ENCODE measurements at places on chromosomes 5 and 9. TPM values are rescaled to one million over a fixed set of nuclear protein-coding genes. Genes with fewer than 3 reads are reported as not detected.

DNA sequence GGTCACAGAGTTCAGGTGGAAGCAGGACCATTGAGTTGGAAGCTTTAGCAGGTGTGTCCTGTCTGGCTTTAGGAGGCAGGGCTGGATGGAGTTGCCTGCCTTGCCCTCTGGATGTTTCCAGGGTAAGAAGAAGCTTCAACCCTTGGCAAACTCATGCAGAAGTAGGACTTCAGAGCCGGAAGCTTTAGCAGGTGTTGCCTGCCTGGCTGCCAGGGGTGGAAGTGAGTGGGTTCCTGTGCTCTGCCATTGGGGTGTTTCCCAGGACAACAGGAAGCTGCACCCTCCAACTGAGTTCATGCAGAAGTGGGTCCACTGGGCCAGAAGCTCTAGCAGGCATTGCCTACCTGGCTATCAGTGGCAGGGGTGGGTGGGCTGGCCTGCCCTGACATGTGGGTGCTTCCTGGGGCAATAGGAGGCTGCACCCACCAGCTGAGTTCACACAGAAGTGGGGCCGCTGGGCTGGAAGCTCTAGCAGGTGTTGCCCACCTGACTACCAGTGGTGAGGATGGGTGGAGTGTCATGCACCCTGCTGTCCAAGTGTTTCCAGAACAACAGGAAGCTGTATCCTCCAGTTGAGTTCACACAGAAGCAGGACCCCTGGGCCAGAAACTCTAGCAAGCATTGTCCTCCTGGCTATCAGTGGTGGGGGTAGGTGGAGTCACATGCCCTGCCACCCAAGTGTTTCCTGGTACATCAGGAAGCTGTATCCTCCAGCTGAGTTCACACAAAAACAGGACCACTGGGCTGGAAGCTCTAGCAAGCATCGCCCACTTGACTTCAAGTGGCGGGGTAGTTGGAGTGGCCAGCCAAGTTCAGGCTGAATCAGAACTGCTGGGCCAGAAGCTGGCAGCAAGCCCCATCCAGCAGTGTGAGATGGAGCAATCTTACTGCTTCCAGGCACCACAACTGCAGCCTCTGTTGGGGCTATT lies 24.6 kb downstream of the LOX start:
- no peak overlapping the region for H3K27ac ChIP-seq
- no peak for DNase-seq
- no peaks in the 10 kb centered on the region for H3K27me3 ChIP-seq

Gene PIP5KL1
- total RNA-seq = 1.8 TPM

- H3K4me1 ChIP-seq = no peaks in the 10 kb centered on the region
- DNase-seq = no peak
- H3K27me3 ChIP-seq = no peaks in the 10 kb centered on the region
- H3K36me3 ChIP-seq = no peaks in the 10 kb centered on the region
Measured at GRCh38 chr5:119022017-119022745, 33.8 kb upstream of the DTWD2 start.

Gene NKD2
- total RNA-seq = not detected

GRCh38 chr5:180069589-180070247 lies 1.8 kb downstream of the RNF130 start:
- no peaks in the 10 kb centered on the region for H3K36me3 ChIP-seq
- H3K4me1 ChIP-seq = peaks cover 22% of the 10 kb centered on the region
- H3K27me3 ChIP-seq = no peaks in the 10 kb centered on the region
- H3K27ac ChIP-seq = no peak overlapping the region
- DNase-seq = no peak
- no peak overlapping the region for H3K4me3 ChIP-seq

DNA sequence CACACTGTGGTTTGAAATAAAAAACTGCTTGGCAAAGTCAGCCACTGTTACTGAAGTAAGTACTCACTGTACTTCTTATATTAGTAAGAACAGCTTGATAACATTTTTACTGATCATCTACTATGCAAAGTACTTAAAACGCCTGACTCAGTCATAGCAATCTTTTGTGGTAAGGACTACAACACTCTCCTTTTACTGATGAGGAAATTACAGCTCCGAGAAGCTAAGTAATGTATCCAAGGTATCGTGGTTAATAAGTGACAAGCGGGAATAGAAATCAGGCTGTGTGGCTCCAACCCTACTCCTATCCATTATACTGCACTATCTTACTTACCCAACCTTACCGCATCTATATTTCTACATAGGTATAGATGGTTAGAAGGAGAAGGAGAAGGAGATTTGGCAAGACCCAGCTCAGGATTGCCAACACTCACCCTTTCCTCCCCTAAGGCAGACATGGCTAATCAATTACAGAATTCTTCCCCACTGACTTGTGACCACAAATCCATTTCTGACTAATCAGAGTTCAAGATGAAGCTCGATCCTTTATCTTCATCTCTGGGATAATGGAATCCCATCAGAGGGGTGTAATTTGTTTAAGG lies 281.4 kb downstream of the SPOCK1 start:
- H3K27me3 ChIP-seq = no peaks in the 10 kb centered on the region
- no peak overlapping the region for H3K27ac ChIP-seq
- H3K4me1 ChIP-seq = no peaks in the 10 kb centered on the region
- no peak overlapping the region for H3K4me3 ChIP-seq
- no peak for DNase-seq

GRCh38 chr9:38196714-38197113 lies 127.7 kb upstream of the SHB start:
- no peak overlapping the region for H3K4me3 ChIP-seq
- no peak for DNase-seq
- no peaks in the 10 kb centered on the region for H3K36me3 ChIP-seq
- no peaks in the 10 kb centered on the region for H3K4me1 ChIP-seq

Gene DIRAS2
- not detected for total RNA-seq
